8988T (cell line): ENCODE measurements at places on chromosomes 12 and 14.

GRCh38 chr14:94312481-94313246 lies 10.5 kb downstream of the SERPINA6 start:
- DNase-seq: no peak

GRCh38 chr12:6463216-6463615 lies 7.3 kb downstream of the VAMP1 start:
- no peak for DNase-seq

- DNase-seq: no peak
Observed at GRCh38 chr12:3016191-3016590, 57.0 kb downstream of the TEAD4 start.

DNA sequence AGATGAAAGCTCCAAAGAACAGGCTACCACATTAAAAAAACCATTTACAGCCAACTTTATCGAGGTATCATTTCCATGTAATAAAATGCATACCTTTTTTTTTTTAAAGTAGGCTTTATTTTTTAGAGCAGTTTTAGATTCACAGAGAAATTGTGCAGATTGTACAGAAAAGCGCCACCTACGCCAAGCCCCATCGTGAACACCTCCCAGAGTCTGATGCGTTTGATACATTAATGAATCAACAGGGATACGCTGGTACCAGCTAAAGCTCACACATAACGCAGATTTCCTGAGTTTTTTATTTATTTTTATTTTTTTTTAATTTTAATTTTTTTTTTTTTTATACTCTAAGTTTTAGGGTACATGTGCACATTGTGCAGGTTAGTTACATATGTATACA lies 129.9 kb downstream of the KIF26A start:
- no peak for DNase-seq

DNA sequence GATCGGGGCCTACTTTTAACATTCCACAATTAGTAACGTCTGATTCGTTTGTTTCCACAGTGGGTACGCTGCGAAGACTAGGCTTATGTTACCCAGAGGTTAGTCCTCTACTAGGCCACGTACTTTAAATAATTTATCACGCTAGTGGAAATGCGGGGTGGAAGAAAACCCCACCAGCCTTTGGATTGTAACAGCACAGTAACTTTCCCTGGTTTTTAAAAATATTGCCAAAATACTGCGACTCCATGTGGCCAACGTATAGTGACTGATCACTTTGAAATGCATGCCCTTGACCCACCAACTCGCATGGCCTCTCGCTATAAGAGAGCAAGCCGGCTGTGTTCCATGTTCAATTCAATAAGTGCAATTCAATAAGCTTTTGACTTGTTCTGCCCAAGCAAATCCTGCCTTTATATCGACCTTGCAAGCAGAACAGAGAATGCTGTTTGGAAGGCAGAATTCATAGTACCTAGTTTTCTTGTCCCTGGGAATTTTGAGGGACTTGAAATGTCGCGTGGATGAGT lies 882 bp upstream of the GTF2A1 start:
- no peak for DNase-seq

GRCh38 chr12:92362126-92362525 lies 216.5 kb upstream of the BTG1 start:
- DNase-seq: no peak

GRCh38 chr12:31008961-31009840 lies 64.5 kb upstream of the DDX11 start:
- no peak for DNase-seq

GRCh38 chr12:13071305-13072280 lies 27.4 kb downstream of the FAM234B start:
- no peak for DNase-seq

GRCh38 chr12:66352197-66352596 lies 49.9 kb downstream of the HELB start:
- peak; percentile 23 for DNase-seq

GRCh38 chr12:9707864-9708808 lies 24.8 kb downstream of the CLECL1 start:
- no peak for DNase-seq

DNA sequence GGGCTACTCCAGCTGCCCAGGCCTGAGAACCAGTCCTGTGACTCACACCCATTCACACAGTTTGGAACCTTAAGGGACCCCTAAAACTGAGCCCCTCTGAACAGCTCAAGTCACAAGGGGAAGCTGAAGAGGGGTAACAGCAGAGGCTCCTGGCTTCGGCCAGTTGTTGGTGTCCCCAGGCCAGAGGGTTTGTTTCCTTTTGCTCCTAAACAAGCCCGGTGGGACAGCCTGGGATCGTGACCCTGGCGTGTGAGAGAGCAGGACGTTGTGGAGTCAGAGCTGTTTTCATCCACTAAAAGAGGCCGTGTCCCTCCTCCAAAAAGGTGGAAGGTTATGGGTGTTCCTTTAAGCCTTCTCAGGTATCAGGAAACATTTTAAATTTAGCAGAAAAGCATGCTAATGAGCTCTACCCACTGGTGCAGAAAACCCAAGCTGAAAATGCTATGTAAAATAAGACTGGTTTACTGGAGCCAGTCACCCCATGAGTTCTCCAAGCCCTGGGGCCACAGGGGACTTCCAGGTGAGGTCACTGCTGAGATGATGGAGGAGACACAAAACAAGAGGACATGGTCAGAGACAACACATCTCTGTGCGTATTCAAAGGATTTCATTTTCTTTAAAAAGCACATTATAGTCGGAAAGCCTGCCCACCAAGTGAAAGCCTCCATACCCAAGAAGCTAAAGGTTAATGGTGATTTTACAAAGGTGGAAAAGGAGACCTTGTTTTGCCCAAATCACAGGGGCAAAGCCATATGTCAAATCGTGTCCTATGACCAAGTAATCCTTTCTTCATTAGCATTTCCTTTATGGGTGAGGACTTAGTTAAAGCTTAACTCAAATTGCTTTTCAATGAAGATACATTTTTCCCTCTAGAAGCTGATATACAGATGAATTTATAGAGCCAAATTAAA lies 14.1 kb downstream of the PRKAB1 start:
- no peak for DNase-seq
